ENCODE measurements at places on chromosomes 13 and 19.

GRCh38 chr13:75407998-75408397 lies 74.0 kb downstream of the TBC1D4 start:
- DNase-seq: no peak

DNA sequence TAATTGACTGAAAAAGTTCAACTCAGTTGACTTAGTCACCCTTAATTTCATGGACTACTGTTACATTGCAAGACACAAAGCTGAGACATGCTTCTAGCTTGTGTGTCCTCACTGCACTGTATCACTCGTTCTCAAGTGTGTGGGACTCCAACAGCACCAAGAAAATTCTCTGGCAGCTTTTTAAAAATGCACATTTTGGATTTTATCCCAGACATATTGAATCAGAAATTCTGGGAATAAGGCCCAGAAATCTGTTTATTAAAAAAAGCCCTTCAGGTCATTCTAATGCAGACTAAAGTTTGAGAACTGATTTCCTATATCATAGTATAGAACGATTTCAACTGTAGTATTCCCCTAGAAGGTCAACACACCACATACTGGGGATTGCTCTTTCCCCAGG lies 1485.3 kb downstream of the PCDH9 start:
- no peak for DNase-seq

DNA sequence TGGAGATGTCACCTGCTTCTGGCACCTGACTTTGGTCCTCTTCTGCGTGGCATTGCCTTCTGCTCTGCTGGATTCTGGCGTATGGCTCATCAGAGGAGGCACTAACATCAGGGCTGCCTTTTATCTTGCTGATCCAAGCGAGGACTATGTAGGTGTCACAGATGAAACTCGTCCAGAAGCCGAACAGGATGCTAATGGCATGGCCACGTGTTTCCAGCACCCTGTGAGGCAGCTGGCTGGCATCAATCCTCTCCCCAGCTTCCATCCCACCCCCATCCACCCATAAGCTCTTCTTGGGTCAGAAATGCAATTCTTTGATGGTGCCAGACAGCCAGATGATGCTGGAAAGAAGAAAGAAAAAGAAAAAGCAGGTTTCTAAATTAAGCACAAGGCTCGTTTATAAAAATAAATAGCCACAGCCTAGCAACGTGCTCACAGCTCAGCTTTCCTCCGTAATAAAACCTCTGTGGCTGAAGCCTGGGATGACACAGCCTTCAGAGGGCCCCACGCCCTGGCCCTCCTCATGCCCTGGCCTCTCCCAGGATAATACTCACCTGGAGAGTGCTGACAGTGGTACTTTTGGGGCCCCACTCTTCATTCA lies 212.9 kb upstream of the SERP2 start:
- DNase-seq: no peak

DNA sequence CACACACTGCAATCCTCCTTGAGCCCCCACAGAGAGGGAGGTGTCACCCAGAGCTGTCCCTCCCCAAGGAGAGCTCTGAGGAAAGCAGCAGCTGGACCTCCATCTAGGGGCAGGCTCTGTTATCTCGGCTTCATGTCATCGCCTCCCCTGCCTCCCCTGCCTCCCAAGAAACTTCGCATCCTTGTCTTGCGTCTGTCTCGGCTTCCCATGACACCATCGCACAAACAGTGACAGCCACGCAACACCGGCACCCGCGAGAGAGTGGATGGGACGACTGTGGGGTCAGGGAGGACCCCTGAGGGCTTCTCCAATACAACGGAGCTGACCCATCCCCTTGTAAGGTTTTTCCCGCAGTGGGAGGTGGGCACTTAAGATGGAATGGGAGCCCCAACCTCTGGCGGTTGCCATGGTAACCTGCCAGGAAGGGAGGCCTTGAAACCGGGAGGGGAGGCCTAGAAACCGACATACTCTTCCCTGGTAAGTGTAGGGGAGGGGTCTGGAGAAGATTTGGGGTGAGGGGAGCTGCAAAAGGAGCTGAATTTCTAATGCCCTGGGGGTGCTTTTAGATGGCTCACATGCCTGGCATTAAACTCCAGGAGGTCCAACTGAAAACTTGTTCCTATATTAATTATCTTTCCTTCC lies 16.3 kb downstream of the TLE2 start:
- no peak for DNase-seq

GRCh38 chr19:47429140-47429793 lies 9.9 kb upstream of the MEIS3 start:
- no peak for DNase-seq

GRCh38 chr13:62643799-62644524 lies 1228.3 kb upstream of the PCDH20 start:
- no peak for DNase-seq

GRCh38 chr19:16739546-16739945 lies 19.9 kb downstream of the NWD1 start:
- no peak for DNase-seq

DNA sequence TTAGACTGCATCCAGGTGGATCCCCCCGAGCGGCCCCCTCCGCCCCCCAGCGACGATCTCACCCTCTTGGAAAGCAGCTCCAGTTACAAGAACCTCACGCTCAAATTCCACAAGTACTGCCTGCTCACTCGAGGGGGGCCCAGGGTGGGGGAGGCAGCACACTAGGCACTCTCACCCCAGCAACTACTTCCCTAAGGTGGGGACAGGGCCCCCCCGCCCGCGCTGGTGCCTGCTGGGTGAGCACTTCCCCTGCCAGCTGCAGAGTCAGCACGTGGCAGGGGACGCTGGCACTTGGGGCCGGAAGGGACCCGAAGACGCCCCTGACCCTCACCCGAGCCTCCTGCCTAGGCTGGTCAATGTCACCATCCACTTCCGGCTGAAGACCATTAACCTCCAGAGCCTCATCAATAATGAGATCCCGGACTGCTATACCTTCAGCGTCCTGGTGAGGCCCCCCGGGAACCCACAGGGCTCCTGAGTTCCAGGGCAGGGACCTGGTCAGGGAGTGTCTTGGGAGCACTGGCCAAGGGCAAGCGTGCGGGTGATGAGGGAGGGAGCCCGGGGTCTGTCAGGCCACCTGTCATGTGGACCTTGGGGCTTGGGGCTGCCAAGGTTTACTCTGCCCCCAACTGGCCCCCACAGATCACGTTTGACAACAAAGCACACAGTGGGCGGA lies 5.2 kb downstream of the MCOLN1 start:
- no peak for DNase-seq

- DNase-seq: no peak
These were observed 25.1 kb downstream of the FPR3 start for GRCh38 chr19:51820011-51820410.

DNA sequence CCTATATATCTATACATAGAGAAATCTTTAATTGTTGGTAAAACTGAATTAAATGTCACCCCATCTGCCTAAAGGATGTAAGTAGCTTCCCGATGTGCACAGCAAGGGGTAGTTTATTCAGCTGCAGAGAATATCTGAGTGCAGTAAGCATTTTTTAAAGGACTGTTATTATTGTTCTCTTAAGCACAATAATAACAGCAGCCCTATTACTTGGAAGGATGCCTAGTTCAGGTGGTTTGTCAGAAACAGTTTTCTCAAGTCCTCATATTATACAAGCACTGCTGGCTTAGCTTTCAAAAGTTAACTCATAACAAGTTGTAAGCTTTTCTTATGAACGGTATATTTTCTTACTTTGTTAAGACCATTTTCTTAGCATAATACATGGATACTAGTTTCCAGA lies 142.6 kb downstream of the CRYL1 start:
- DNase-seq: no peak

DNA sequence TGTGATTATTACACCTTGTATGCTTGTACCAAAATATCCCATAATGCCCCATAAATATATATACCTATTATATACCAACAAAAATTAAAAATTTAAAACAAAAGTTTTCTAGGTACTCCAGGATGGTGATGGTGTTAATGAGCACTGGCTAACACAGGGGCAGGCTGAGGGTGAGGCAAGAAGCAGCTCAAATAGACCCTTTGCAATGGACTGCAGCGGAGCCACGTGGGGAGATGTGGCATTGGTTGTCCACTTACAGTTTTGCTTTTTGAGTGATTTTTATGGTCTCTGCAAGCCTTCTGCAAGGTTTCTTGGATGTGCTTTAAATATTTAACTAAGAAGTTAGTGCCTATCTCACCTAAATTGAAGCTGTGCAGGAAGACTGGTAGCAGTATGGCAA lies 132.9 kb downstream of the RAP2A start:
- DNase-seq: no peak

DNA sequence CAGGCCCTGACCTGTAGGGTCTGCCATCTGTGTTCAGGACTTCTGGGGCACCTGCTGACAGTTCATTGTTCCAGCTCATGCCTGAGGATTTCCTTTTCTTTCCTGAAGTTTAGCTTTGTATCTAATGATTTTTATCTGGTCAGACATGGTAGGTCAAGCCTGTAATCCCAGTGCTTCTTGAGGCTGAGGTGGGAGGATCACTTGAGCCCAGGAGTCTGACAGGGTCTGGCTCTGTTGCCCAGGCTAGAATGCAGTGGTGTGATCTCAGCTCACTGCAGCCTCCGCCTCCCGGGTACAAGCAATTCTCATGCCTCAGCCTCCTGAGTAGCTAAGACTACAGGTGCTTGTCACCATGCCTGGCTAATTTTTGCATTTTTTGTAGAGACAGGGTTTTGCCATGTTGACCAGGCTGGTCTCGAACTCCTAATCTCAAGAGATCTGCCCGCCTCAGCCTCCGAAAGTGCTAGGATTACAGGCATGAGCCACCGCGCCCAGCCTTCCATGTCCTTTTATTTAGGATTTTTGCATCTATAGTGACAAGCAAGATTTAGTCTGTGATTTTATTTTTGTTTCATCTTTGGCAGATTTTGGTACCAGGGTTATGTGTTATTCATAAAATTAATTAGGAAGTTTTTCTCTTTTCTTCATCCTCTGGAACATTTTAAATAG lies 33.2 kb downstream of the CHST8 start:
- no peak for DNase-seq

GRCh38 chr13:52615134-52615801 lies 27.0 kb upstream of the HNRNPA1L2 start:
- DNase-seq: no peak

GRCh38 chr19:2330255-2330631 lies 1.8 kb downstream of the SPPL2B start:
- DNase-seq: no peak

- DNase-seq: no peak
These were observed 968 bp downstream of the UBE2M start for GRCh38 chr19:58557221-58558065.

- no peak for DNase-seq
These were observed 239.0 kb downstream of the RGCC start for GRCh38 chr13:41696163-41697003.

DNA sequence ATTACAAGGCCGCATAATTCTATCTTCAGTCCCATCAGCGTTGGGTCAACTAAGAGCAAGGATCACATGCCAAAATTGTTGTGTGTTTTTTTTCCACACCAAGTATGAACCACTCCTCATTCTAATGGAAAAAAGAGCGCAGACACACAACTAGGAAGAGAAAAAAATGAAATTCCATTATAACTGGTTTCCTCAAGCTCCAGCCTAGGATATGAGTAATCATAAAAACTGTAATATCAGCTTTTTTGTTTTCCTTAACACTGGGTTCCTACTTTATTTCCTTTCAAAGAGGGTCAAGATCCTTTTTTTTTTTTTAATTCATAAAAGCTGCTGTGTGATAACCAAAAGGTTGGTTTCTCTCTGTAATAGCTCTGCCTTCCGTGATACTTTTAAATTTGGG lies 19.4 kb downstream of the TSHZ3 start:
- DNase-seq: no peak

GRCh38 chr13:51130348-51130747 lies 19.3 kb upstream of the C13orf42 start:
- no peak for DNase-seq

DNA sequence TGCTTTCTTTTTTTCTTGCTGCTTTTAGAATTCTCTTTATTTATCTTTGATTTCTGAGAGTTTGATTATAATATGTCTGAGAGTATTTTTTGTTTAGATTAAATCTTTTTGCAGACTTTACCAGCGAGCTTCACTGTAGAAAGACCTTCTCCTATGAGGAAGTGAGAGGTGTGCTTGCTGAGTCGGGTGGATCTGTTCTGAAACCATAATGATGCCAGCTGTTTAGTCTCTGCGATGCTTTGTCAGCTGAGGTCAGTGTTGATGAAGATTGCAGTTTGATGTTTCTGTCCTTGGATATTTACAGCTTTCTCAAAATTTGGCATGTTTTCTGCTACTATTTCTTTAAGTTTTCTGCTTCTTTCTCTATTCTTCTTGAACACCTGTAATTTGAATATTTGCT lies 309.1 kb upstream of the SLITRK6 start:
- no peak for DNase-seq

All from stimulated activated CD4-positive, alpha-beta T cell treated with anti-CD3 and anti-CD28 coated beads, Interleukin-2, amount 100 ng/mL, for 4 hours (primary cell).